ENCODE measurements at places on chromosomes 3 and 15.

GRCh38 chr15:78449220-78449999 lies 11.4 kb downstream of the IREB2 start:
- no peak for DNase-seq

DNA sequence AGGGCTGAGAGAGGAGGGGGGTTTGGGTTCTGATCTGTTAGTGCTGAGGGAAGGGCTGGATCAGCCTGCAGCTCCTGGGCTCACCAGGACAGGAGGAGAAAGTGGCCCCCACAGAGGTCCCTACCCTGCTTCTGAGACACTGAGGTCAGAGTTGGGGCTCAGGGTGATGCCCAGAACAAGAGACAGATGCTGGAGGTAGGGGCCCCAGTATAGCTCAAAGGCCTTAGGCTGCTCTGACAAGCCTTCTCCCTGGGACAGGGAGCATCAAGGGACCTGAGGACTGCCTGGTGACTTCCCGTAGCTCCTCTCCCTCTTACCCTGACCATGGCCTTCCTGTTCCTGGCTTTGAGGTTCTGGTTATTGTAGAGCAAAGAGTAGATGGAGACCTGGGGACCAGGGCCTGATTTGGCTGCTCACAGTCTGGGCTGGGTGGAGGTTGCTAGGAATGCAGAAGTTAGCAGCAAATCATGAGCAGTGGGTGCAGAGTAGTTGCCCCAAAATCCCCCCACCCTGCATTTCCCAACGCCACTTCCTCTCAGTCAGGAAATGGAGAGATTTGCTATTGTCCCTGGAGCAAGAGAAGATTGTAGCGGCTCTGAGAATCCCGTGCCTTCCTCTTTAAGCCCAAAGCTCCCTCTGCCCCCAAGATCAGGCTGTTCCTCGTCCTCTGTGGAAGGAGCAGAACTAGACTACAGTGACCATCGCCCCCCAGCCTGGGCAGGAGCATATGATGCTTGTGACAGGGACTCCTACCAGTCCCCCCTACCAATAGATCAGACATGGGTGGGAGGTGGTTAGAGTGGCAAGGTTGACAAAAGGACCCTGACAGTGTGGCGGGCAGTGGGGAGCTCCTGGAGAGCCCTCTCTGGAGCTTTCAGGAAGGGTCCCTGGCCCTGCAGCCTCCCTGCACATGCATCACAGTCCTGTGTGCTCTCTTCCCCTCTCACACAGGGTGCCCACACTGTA lies 47.4 kb upstream of the SEC22A start:
- no peak for DNase-seq

DNA sequence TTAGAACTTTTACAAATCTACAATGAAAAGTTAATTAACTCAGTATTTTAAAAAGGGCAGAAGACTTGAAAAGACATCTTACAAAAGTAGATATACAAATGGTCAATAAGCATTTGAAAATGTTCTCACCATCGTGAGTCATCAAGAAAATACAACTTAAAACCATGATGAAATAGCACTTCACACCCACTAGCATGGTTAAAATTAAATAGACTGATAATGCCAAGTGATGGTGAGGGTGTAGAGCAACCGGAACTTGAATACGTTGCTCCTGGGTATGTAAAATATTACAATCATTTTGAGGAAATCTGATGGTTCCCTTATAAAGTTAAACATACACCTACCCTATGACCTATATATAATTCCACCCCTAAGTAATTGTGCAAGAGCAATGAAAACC lies 319.8 kb upstream of the UMPS start:
- no peak for DNase-seq

DNA sequence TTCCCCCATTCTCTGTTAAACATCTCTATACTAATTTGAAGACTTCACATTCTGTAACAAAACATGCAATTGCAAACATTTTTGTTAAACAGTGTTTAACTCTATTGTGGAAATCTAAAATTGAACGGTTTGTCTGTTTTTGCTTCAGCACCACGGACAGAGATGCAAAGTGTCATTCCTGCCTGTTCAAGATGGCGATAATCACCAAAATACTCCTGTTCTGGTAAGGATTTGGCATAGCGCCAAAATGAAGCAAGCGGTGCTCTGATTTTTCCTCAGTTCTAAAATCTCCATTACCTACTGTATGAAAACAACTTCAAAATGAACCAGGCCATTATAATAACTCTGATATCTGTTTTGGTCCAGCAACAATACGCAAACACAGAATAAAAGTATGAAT lies 129.7 kb upstream of the TUSC7 start:
- no peak for DNase-seq

DNA sequence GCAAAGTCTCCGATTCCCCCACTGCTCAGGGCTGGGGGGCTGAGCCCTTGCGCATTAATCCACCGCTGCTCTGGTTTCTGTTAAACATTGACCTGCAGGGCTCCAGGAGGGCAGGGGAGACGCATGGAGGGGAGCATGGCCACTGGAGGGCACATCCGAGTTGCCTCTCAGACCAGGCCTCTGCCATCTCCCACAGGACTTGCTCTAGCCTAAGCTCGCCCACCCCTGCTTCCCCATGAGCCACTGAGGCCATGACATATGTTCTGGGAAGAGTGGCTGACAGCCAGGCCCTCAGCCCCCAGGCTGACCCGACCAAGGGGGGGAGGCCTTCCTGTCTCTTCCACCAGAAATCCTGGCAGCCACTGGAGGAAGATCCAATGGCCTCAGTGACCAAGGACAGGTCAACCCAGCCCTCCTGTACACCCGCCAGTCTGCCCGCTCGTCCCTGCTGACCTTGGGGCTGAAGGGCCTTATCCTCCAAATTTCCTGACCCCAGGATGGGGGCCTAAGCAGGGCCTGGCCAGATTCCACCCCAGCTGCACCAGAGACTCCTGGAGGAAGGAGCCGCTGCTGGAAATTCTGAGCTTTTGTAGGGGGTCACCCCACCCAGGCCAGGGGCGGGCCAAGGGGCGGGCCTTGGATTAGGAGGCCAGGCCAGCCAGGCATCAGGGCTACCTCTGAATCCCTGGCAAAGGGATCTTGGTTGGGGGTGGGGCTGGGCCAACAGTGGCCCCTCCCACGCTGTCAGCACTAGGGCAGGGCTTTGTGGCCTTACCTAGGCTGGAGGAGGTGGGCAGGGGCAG lies at the start of gene HYAL1:
TSS of gene HYAL1 (minus strand) at position 562 of the 803 bp plus-strand sequence. CDS start 618 bp downstream, outside the sequence.
- DNase-seq = no peak

DNA sequence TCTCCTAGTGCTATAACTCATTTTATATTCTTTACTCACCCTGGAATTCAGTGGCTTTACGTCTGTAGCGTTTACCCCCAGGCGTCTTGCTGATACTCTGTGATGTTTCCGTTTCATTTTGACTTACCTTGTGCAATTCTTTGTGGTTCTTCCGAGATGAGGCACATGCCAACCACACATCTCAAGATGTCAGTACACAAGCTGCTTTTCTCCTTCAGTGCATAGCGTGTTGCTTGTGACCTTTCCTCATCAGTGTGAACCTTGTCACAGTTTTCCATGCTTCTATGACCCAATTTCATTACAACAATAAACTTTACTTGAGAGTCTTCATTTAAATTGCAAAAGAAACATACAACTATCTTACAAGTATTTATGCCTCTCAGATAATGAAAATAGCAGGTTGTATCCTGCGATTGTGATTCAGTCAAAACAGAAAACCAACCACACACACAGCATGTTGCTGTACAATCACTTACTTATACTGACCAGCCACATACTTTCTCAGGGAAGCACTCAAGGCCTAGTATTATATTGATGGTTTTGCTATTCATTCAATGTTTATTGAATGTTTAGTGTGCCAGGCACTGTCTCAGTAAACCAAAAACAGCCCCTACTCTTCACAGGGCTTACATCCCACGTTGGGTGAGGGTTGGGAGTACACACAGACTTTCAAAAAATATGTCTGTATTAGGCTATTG lies 4.6 kb upstream of the TBL1XR1 start:
- no peak for DNase-seq

DNA sequence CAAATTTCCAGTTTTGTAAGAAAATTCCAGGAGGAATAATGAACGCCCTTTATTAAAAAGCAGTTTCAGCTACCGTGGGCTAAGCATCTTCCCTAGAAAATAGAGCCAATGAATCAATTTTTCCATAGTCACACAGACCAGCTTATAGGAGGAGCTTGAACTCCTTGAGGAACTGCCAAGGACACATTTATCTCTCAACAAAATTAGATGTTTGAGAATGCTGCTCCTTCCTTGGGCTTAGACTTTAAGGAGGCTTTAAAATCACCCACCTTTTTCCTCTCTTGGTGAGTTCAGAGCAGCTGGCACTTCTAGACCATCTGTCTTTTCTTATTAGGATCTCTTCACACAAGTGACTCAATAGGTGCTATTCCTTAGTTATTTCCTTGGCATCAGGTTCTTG lies 588.0 kb downstream of the SQOR start:
- no peak for DNase-seq

- DNase-seq = no peak
These were observed 476 bp downstream of the IP6K2 start for GRCh38 chr3:48716508-48716981.

- no peak for DNase-seq
These were observed 73.4 kb upstream of the BNIP2 start for GRCh38 chr15:59762558-59762957.

DNA sequence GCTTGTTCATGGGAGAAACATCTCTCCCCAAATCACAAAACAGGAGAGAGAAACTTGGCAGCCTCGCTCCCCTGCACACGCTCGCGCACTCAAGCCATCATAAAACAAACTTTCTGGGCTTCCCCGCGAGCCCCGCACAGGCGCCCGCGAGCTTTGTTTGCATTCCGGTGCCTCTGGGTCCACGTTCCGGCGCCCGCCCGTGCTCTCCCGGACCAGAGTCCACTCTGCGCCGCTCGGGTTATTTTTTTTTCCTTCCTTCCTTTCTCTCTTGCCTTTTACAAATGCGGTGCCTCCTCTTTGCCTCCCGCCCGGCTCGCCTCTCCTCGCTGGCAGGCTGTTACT lies 363 bp downstream of the MAGI1 start:
- DNase-seq = no peak

DNA sequence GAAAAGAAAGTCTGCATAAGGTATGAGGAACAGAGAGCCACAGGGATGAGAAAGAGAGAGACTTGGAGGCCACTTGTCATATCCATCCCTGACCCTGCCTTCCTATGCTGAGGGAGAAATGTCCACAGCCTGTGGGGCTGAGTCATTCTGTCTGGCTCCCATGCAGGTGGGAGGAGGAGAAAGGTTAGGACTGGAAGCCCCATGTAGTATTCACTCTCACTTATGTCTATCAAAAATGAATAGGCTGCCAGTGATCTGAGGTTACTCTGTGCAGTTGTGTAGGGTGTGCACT lies 71.3 kb downstream of the RAB11A start:
- DNase-seq = no peak

- no peak for DNase-seq
These were observed 414.2 kb downstream of the PDCD6IP start for GRCh38 chr3:34212656-34213055.

GRCh38 chr3:104717828-104718196 lies 648.9 kb upstream of the ALCAM start:
- DNase-seq = no peak

DNA sequence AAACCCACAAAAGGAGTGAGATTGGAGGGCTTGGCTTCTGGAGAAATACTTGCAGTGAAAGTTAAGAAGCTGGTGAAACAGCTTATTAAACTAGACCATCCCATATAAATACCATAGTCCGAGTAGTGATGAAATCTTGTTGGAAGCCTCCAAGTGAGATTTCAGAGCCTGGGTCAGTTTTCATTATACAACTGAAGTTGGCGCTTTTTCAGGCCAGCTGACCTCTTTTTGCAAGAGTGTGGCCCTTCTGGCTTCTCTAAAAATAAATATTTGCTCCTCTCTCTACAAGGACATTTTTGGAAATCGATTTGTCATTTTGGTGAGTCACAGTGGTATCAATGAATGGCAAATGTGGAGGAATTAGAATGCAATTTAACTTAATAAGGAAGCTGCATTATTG lies 51.2 kb upstream of the THRB start:
- no peak for DNase-seq

Data from activated CD8-positive, alpha-beta memory T cell treated with anti-CD3 and anti-CD28 coated beads for 48 hours (primary cell).